Stimulated activated CD4-positive, alpha-beta T cell treated with anti-CD3 and anti-CD28 coated beads, TNF-alpha, amount 100 ng/mL, for 1 hour (primary cell): ENCODE measurements at places on chromosomes 5 and 9.

DNA sequence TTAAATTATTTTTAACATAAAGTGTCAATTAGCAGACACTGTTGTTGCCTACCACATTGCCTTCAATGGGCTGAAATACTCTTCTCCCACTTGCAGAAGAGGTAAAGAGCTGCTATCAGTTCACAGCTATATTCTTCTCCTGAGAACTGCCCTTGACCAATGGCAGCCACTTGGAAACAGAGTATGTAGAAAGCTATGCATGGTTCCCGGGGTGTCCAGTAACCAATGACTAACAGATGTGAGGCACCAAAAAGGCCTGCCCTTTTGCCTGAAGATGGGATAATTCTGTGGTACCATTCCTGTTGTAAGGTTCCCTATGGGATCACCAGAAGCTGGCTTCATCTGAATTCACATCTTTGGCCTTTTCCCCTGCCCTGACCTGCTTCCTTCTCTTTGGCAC, 181.4 kb upstream of the MAP3K1 start:
- DNase-seq = no peak

GRCh38 chr9:130815242-130815808, 19.7 kb upstream of the ABL1 start:
- DNase-seq = no peak

DNA sequence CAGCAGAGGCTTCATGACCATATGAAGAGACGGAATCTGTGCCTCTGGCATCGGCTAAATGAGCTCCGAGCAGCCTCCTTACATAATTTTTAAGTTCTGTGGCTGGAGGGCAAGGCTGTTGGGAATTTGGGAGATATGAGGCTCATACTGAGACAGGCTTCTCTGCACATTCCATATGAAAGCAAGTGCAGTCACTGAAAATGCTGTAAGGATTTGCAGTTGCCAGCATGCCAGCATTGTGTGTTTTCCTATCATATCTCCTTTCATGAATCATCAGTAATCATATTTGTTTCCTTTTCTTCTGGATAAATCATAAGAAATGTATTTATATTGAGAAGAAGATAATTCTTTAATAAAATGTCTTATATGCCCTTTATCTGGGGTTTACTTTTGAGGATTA, 775.4 kb downstream of the SEMA5A start:
- DNase-seq = no peak

DNA sequence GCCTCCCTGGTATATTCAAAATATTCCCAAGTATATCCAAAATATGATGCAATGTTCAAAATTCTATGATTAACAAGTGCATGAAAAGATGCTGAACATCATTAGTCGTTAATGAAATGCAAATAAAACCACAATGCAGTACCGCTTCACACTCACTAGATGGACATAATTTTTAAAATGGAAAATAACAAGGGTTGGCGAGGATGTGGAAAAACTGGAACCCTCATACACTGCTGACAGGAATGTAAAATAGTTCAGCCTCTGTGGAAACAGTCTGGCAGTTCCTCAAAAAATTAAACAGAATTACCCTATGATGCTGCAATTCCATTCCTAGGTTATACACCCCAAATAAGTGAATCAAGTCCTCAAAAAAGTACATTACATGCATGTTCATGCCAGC, 36.1 kb upstream of the MYOT start:
- DNase-seq = no peak

DNA sequence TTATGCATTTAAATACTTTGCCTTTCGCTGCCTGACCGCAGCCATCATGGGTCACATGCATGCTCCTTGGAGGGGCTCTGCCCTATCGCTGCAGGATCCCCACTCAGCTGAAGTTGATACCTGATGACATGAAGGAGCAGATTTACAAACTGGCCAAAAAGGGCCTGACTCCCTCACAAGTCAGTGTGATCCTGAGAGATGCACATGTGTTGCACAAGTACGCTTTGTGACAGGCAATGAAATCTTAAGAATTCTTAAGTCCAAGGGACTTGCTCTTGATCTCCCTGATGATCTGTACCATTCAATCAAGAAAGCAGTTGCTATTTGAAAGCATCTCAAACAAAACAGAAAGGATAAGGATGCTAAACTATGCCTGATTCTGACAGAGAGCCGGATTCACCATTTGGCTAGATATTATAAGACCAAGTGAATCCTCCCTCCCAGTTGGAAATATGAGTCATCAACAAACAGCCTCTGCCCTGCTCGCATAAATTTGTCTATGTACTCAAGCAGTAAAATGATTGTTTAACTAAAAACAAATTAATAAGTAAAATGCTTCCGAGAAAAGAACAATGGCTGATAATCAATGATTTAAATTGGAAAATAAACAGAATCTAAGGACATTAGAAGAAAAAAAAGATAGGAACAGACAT, 41.6 kb upstream of the PPP2CA start:
- DNase-seq = no peak

GRCh38 chr9:90698871-90699440, 56.3 kb upstream of the DIRAS2 start:
- DNase-seq = no peak

DNA sequence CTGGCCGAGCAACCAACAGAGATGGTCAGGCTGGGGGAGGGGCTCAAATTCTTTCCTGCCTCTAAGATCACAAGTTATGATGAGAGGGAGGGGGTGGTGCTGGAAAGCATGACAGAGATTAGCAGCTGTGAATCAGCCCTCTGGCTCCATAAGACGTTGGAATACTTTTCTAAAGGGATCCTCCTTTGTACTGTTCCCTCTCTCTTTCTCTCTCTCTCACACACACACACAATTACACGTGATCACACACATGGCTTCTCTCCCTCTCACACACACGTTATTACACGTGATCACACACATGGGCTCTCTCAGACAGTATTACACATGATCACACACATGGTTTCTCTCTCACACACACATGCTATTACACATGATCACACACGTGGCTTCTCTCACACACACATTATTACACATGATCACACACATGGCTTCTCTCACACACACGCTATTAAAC, at the start of gene SLC45A2:
Gene SLC45A2 (minus strand): TSS at position 23 of the 454 bp plus-strand sequence. CDS start 110 bp downstream, outside the sequence.
- DNase-seq = no peak

GRCh38 chr5:16884595-16884994, 51.5 kb downstream of the MYO10 start:
- no peak for DNase-seq

DNA sequence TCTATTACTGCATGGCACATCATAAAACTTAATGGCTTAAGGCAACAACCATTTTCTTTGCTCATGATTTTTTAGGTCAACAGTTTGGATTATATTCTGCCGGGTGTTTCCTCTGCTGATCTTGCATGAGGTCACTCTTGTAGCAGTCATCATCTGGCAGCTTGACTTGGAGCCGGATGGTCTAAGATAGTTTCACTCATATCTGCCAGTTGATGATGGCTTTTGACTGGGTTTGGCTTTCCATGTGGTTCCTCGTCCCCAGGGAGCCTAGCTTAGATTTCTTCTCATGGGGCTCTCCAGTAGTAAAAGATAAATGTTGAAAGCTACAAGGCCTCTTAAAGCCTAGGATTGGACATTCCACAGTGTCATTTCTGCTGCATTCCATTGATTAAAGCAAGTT, 27.4 kb downstream of the LNPEP start:
- no peak for DNase-seq

GRCh38 chr5:41043109-41043747, 27.9 kb downstream of the MROH2B start:
- no peak for DNase-seq

DNA sequence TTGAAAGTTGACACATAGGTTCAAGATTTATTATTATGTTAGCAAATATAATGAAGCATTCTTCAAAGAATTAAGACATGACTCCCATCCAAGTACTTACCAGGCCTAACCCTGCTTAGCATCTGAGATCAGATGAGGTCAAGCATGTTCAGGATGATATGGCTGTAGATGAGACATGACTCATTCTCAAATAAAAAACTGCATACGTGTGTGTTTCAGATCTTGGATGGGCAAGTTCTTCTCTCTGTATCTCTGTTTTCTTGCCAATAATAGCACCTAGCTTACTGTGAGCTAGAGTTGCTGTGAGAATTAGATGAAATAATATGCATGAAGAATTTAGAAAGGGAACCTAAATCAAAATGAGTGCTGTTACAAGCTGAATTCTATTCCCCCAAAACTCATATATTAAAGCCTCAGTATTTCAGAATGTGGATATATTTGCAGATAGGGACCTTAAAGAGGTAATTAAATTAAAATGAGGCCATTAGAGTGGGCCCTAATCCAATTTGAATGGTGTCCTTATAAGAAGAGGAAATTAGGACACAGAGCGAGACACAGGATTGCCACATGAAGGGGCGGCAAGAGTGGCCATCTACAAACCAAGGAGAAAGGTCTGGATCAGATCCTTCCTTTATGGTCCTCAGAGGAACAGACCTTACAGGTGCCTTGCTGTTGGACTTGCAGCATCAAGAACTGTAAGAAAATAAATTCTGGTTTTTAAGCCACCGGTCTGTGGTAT, 146.2 kb downstream of the MARCHF11 start:
- no peak for DNase-seq
